GM23248 (cell line): ENCODE measurements at places on chromosomes 3 and 15. TPM values are rescaled to one million over a fixed set of nuclear protein-coding genes. Genes with fewer than 3 reads are reported as not detected.

Gene ATP6V1A
- 51.1 and 53.2 TPM in 2 replicates for total RNA-seq

Gene VILL
- 6.6 and 12.4 TPM in 2 replicates for total RNA-seq

Gene PRTG
- under 0.01 TPM in 1 of 2 replicates, not detected in the other for total RNA-seq

Gene CILP
- under 0.01 and 0.11 TPM in 2 replicates for total RNA-seq

Gene CASR
- not detected in 2 replicates for total RNA-seq

- peak overlapping the region; percentile 46 for H3K27ac ChIP-seq
- DNase-seq: peak; percentile 70
- no peak overlapping the region for H3K4me3 ChIP-seq
- H3K27me3 ChIP-seq: no peaks in the 10 kb centered on the region
- peaks cover 42% of the 10 kb centered on the region for H3K36me3 ChIP-seq
These were observed 40.5 kb downstream of the MYLK start for GRCh38 chr3:123843668-123844067.

- H3K4me3 ChIP-seq: no peak overlapping the region
- peak; percentile 36 for DNase-seq
- H3K4me1 ChIP-seq: peaks cover 13% of the 10 kb centered on the region; the same call in 1 of the 2 replicates
- no peaks in the 10 kb centered on the region for H3K36me3 ChIP-seq
These were observed 230.2 kb upstream of the CD96 start for GRCh38 chr3:111311709-111312235.

DNA sequence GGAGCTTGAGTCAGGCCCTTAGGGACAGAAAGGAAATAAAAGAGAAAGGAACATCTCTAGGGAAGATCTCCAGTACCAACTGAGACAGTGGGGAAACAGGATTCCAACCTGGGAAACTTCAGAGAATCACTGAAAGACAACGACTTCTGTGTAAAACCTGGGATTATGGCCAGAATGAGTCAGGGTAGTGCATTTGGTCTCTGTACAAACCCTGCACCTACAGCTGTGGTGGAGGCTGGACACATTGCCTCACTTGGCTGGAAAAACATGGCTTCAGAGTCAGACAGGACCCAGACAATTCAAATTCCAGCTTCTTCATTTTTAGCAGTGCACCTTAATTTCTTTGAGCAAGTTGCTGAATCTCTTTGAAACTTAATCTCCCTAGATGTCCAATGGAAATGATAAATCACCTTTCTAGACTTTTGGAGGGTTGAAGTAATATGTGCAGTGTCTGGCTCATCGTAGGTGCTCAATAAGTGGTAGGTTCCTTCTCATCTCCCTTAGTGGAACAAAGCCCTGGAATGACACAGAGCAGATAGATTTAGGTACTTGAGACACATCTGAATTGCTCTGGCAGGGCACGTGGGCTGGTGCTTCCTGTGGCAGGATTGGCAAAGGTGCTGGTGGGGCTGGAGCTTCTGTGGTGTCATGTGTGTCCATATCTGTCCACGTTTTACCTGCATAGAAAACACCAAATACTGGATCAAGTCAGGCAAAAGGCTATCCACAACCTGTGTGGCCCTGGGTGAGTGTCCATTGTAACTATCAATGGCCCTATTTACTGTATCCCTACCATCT is 6.1 kb upstream of the CLSTN2 start:
- no peaks in the 10 kb centered on the region for H3K4me1 ChIP-seq
- H3K27ac ChIP-seq: no peak overlapping the region
- H3K4me3 ChIP-seq: no peak overlapping the region

- H3K27me3 ChIP-seq: no peaks in the 10 kb centered on the region
- peaks cover 70% of the 10 kb centered on the region for H3K36me3 ChIP-seq
- no peak overlapping the region for H3K27ac ChIP-seq
- no peak overlapping the region for H3K4me3 ChIP-seq
- H3K4me1 ChIP-seq: no peaks in the 10 kb centered on the region
These were observed 10.1 kb downstream of the SRP14 start for GRCh38 chr15:40028853-40029252.

- no peaks in the 10 kb centered on the region for H3K36me3 ChIP-seq
- H3K27me3 ChIP-seq: no peaks in the 10 kb centered on the region
- no peak overlapping the region for H3K4me3 ChIP-seq
- no peak overlapping the region for H3K27ac ChIP-seq
These were observed 29.0 kb upstream of the BCL6 start for GRCh38 chr3:187774185-187774789.

DNA sequence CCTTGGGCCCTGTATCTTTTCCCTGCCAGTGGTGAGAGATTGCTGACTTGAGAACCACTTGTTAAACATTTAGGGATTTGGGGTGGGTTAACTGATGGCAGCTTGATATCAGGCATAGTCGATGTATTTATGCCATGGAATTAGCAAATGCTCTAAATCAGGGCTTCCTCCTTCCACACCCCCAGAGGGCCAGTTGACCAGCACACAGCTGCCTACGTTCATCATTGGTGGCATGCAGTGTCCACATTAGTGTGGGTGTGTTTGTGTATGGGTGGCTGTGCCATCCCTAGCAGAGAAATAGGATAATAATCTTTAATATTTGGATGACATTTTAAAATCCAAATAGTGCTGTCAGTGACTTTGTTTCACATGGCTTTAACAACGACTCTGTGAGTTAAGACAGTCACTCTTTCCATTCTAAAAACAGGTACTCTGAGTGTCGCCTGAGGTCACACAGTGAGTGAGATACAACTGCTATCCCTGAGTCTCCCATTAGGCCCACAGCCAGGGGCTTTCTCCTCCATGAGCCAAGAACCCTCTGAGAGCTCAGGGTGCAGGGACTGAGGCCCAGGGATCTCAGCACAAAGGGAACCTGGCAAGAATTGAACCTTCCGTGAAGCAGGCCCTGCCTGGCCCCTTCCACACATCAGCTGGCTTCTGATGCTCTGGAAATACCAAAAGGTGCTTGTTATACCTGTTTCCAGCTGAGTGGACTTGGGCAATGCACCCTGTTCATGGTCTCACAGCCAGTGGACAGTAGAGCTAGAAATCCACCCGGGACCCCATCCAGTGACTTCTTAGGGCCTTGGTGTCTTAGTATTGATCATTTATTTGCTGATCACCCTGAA is 4.3 kb upstream of the LTF start:
- H3K36me3 ChIP-seq: no peaks in the 10 kb centered on the region
- H3K27ac ChIP-seq: no peak overlapping the region
- H3K4me1 ChIP-seq: no peaks in the 10 kb centered on the region
- no peak overlapping the region for H3K4me3 ChIP-seq
- no peak for DNase-seq
